Motor neuron (in vitro differentiated cells): ENCODE measurements at places on chromosomes 12 and 14. TPM values are rescaled to one million over a fixed set of nuclear protein-coding genes. Genes with fewer than 3 reads are reported as not detected.

DNA sequence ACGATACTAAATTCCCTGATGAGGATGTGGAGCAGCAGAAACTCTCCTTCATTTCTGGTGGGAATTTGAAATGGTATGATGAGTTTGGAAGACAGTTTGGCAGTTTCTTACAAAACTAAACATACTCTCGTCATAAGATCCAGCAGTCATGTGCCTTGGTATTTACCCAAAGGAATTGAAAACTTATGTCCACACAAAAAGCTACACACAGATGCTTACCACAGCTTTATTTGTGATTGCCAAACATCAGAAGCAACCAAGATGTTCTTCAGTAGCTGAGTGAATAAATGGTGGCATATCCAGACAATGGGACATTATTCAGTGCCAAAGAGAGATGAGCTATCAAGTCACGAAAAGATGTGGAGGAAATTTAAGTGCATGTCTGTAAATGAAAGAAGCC is 10.7 kb upstream of the APOLD1 start:
- no peak for ATAC-seq

DNA sequence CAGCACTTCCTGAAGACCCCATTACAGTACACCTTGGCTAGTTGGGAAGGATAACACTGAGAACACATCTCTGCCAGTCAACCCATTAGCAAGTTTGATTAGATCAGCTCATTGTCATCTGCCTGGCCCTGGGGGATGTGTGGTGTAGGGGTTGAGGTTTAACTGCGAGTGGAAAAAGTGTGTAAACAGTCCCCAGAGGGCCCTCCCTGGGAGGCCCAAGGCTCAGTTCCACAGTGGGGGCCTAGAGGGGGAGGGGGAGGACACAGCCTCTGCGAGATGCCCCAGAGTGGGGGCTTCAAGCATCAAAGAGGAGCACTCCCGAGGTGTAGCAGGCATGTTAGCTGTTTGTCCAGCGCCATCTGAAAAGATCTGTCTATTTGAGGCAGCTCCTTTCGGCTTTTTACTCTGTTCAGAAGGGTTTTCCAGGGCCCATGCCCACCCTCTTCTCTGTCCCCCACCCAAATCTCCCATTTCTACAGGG is 344 bp downstream of the LPAR5 start:
- ATAC-seq = no peak

- ATAC-seq = no peak
Observed at GRCh38 chr14:59358784-59359183, 106.4 kb downstream of the GPR135 start.

DNA sequence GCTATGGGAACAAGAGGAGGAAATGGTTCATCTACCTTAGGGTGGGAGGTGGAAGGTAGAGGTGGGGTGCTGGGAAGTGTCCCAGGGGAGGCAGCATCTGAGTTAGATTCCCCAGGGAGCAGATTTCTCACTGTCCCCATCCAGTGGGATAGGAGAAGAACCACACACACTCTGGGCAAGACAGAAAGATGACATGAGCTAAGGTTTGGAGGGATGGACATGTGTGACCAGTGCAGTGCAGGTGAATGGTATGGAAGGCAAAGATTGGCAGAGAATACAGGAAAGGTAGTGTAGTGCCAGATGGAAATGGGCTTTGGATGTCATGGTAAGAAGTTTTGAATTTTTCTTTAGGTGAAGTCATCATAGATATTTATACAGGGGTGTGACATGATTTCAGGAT is 11.3 kb upstream of the DUSP6 start:
- no peak for ATAC-seq

- ATAC-seq = no peak
Observed at GRCh38 chr12:80154261-80154660, 54.9 kb downstream of the OTOGL start.

GRCh38 chr14:74542056-74542685 is 48.6 kb downstream of the ISCA2 start:
- ATAC-seq = no peak

DNA sequence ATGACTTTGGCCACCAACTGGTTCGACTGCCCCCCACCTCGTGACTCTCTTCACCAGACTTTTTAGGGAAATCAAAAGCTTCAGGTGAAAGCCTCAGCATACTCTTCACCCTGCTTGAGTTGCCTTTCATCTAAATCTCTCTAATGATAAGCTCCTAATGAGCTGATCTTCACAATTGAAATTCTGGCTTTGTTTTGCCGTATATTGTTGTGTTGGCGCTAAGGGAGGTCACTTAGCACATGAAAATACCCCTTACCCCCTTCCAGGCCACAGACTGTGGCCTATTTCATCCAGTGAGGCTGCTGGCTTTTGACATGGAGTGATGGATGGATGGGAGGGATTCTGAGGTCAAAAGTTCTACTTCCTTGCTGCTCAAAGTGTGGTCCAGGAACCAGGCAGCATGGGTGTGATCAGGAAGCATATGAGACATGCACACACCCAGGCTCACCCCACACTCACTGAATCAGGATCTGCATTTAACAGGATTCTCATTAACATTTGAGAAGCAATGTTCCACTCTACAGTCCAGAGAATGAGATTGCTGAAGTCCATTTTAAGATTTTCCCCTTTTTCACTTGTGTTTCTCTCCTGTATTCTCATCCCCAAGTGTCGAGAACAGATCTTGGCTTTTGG is 131.4 kb downstream of the DACT1 start:
- peak; percentile 67 for ATAC-seq

DNA sequence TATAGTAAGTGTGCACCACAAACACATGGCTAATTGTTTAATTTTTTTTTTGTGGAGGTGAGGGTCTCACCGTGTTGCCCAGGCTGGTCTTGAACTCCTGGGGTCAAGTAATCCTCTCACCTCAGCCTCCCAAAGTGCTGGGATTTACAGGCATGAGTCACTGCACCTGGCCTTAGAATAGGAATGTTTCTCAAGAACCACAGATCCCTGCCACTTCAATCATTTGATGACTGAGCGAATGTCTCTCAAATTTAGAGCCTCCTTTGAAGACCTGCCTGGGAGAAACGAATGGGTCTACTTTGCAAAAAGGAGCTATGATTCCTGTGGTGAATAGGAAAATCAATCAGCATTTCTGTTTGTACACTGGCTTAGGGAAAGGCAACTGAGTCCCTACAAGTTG is 33.5 kb upstream of the CHST11 start:
- no peak for ATAC-seq

GRCh38 chr14:103366741-103367140 is 18.5 kb upstream of the MARK3 start:
- no peak for ATAC-seq

DNA sequence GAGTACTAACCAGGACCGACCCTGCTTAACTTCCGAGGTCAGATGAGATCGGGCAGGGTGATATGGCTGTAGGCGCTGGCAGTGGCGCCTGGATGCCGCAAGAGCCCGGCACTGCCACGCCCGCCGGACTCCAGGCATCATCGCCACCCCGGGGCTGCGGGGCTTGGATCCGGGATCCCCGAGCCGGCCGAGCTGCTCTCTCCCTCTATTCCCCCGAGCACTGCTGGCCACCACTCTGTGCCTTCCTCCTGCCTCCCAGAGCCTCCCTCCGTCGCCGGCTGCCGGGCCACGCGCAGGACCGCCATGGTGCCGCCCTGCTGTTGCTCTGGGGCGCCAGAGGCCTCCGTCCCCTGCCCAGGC is 153.2 kb upstream of the ALG10B start:
- no peak for ATAC-seq

GRCh38 chr14:89507521-89507920 is 90.5 kb upstream of the FOXN3 start:
- no peak for ATAC-seq

The GLIPR1L2 gene
- total RNA-seq = 0.14 TPM in 1 of 2 replicates, not detected in the other

The KIF26A gene
- 0.53 and 0.70 TPM in 2 replicates for total RNA-seq

The FAM90A1 gene
- total RNA-seq = 0.38 and 0.68 TPM in 2 replicates

The SMIM41 gene
- total RNA-seq = not detected in 2 replicates

The SYCP3 gene
- total RNA-seq = 5.5 and 6.1 TPM in 2 replicates

The SLC7A8 gene
- total RNA-seq = 0.91 and 0.96 TPM in 2 replicates

The BCL11B gene
- total RNA-seq = 3.0 and 3.8 TPM in 2 replicates
